ENCODE measurements at places on chromosomes 2 and 18.

- DNase-seq, result no peak
Measured at GRCh38 chr2:66813525-66813924, 378.6 kb downstream of the MEIS1 start.

- DNase-seq, result no peak
Measured at GRCh38 chr2:230520061-230520874, 104.3 kb downstream of the SP100 start.

GRCh38 chr2:105248316-105249070, 7.0 kb downstream of the GPR45 start:
- DNase-seq, result no peak

- DNase-seq, result no peak
Measured at GRCh38 chr2:96413323-96413722, 77.8 kb downstream of the NCAPH start.

GRCh38 chr18:79787865-79788733, 9.6 kb upstream of the KCNG2 start:
- DNase-seq, result no peak

- DNase-seq, result no peak
Measured at GRCh38 chr18:77765468-77765867, 515.8 kb downstream of the GALR1 start.

DNA sequence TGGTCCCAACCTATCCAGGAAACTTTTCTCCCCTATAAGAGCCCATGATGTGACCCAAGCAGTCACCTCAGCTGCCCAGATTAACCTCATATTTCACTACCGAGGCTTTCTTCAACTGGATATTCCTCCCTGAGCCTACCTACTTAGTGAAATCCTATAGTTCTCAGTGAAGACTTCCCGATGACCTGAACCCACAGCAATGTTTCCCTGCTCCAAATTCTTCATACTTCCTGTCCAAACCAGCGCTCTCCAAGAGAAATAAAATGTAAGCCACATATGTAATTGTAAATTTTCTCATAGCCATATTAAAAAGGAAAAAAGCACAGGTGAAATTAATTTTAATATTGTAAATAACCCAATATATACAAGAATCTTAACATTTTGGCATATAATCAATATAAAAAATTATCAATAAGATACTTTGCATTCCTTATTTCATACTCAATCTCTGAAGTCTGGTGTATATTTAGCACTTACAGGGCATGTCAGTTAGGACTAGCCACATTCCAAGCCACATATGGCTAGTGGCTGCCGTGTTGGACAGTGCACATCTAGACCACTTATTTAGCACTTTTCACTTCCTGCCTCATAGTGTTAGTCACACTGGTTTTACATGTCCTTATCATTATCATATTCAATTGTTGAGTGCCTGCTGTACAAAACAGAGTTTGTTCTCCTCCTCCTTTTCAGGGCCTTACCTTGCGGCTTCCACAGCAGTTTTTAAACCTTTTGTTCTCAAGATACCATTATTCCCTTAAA, 1.9 kb upstream of the STAT4 start:
- DNase-seq, result no peak

DNA sequence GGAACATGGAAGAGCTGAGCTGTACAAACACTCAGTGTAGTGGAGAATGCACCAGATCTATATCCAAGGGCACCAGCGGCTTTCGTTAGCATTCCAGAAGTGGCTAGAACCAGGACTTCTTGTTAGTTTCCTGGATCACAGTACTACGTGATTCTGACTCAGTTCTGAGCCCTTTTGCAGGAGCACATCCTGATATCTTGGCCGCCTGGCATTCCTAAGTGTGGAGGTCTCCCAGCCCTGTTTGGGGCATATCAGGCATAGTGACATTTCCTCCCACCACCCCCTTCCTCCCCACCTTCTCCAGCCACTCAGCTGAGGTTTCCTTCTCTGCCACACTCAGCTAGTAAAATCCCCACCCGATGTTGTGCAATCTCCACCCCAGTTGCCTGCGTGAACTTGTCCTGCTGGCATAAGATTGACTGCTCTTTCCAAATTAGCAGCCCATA, 63.4 kb downstream of the BMP10 start:
- DNase-seq, result no peak

- DNase-seq, result no peak
Measured at GRCh38 chr2:141021109-141021508, 1109.7 kb downstream of the LRP1B start.

- DNase-seq, result no peak
Measured at GRCh38 chr2:181085734-181086133, 105.3 kb downstream of the UBE2E3 start.

- no peak for DNase-seq
Measured at GRCh38 chr18:77376043-77376732, 126.5 kb downstream of the GALR1 start.

- no peak for DNase-seq
Measured at GRCh38 chr2:15069149-15069548, 436.6 kb downstream of the LRATD1 start.

- DNase-seq, result no peak
Measured at GRCh38 chr2:78218066-78218465, 695.9 kb upstream of the LRRTM4 start.

DNA sequence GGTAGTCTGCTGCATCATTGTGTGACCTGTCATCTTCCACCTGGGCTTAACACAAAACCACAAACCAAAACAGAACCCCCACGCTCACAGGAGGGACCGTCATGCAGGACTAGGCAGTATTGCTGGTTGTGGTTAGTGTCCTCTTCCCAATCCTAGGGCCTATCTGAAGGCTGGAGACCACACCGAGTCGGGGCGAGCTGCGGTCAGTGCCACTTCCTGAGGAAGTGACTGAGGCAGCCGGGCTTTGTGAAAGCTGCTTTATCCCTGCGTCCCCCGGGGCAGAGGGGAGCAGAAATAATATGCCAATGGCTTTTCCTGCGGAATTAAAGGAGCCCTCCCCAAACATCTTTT, 22.9 kb downstream of the ZNF532 start:
- DNase-seq, result no peak

- no peak for DNase-seq
Measured at GRCh38 chr2:25620077-25620476, 53.3 kb downstream of the DTNB start.

GRCh38 chr2:219285894-219286425, 6.8 kb downstream of the DNAJB2 start:
- no peak for DNase-seq

DNA sequence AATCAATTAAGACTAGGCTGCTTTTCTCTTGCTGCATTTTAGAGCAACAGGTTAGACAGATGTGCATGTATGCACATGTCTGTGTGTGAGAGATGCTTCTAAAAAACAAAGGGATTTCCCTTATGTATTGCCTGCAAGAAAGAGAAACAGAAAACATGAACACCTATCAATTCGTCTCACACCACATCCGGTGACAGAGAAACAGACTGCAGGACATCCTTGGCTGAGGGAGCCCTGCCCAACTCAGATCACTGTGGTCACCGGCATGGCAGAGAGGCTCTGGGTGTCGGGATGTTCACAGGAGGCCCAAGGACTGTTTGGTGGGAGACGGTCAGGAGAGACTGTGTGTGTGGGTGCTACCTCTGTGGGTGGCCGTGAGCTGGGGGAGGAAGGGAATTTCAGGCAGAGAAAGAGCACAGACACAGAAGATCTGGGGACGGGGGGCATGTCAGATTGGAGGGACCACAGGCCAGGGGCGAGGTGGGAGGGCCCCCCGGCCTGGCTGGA, 24.9 kb downstream of the FHL2 start:
- no peak for DNase-seq

DNA sequence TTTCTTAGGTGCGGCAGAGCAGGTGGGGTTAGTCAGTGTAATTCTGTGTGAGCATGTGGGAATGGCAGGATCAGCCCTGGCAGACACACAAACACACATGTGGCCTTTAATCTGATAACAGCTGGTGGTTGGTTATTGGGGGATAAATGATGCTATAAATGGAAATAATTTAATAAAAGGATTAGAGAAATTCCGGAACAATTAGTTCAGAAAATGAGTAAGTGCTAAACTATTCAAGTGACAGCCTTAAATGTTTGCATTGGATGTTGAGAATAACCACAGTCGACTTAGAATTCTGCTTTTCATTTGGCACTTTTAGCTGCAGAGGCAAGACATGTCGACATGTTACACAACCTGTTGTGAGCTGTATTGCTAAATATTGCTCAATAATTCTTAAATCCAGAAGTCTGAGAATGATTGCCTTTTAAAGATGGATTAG, 7.2 kb downstream of the SMYD1 start:
- no peak for DNase-seq

- no peak for DNase-seq
Measured at GRCh38 chr2:149735237-149735958, 147.8 kb upstream of the MMADHC start.

DNA sequence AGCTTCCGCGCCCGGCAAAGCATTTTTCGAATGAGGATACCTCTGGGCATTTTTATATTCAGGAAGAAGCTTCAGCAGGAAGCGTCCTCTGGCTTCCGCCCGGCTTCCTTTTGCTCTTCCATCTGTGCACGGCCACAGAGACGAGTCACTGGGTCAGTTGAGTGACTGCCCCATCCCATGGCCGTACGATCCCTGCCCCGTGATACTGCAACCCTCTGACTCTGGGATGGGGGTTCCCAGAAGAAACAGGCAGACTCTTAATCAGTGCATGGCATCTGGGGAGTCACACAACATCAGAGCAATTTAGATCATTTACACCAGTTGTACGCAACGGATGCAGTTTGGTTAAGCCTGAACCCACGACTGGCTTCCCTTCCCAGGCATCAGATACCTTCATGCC, 40.9 kb downstream of the SLC4A3 start:
- DNase-seq, result no peak

GRCh38 chr2:126885751-126886210, 12.9 kb upstream of the TEX51 start:
- no peak for DNase-seq

DNA sequence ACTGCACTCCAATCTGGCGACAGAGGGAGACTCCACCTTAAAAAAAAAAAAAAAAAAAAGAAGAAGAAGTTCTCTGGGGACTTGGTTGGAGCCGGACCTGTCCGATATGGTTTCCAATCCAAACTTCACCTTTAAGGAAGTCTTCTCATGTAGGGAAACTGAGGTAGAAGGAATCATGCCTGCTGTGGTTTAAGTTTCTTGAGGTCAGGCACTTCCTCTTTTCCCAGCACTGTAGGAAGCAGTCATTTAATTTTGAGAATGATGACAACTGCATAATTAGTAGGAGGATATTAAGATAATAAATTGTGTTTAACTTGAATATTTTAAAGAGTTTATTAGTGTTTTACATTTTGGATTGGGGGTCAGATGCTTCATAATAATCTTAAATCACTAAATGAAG, 62.9 kb downstream of the KCNE4 start:
- DNase-seq, result no peak

DNA sequence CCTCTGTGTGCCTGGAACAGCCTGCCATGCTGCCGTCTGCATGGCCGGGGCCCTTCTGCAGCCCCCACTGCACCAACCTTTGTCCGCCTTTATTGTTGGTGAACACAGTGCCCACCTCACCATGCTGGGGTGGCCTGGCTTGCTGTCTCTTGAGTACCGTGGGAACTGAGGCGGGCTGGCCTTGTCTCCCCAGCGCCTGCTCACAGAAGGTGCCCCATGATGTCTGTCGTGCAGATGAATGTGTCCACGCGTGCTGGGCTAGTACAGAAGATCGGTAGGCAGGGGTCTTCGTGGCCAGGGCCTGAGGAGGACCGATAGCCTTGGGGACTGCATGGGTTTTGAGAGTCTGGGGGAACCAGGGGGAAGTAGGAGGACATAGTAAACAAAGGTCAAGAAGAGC, 242.4 kb downstream of the LDLRAD4 start:
- no peak for DNase-seq

DNA sequence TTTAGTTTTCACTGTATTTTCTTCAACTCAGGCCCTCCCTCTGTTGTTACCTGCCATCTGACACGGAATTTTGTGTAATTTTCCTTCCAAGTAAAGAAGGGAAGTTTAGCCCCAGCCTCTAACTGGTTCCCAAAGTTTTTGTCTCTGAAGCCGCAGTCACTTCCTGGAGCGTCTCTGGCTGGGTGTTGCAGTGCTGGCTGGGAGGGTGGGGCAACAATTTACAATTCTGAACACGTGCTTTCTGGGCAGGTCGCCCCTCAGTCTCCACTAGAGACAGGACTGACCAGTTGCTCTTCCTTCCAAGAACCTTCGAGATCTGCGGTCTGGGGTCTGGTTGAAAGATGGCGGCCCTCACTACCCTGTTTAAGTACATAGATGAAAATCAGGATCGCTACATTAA, 3.5 kb downstream of the CNDP2 start:
- DNase-seq, result no peak

- DNase-seq, result no peak
Measured at GRCh38 chr18:6683112-6683876, 46.2 kb upstream of the ARHGAP28 start.

DNA sequence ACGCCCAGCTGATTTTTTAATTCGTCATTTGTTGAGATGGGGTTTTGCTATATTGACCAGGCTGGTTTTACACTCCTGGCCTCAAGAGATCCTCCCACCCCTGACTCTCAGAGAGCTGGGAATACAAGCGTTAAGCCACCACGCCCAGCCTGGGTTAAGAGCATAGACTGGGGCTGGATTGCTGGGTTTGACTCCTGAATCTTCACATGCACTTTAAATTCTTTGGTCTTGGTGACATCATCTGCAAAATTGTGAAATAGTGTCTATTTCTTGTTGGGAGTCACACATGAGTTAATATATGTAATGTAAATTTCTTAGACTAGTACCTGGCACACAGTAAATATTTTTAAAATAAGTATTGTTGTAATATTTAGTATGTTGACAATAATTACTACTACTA, 257.4 kb downstream of the DOK6 start:
- DNase-seq, result no peak

- DNase-seq, result no peak
Measured at GRCh38 chr18:6960656-6961055, 156.9 kb downstream of the LAMA1 start.

DNA sequence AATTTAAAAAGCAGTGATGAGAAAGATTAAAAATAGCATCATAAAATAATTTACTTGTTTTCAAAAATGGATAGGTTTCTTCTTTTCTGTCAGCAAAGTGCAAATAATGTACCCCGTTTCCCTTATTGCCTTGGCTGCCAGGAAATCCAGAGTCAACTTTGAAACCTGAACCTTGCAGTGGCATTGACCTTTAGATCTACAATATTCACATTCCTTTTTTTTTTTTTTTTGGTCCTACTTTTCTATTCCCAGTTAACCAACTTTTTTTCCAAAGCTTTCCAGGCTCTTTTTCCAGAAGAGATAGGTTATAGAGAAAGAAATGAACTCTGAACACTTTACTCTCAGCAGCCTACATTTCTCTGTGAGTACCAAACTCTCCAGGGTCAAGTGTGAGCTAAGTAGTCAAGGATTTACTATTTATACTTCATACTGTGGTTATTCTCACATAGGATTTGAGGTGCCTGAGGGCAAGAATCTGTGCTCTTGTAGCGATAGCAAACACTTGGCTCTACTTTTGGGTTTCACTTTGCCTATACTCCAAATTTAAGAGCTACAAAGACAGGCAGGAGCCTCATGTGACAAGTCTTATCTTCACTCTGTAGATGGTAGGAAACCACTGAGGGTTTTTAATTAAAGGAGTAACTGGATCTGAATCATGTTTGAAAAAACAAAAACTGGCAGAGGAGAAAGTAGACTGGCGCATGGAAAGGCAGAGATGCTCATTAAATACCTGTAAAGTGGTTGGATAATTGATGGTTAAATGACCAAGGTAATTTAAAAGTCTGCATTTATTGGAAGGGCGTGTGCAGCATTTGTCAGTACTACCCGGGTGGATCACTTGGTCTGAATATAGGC, 63.2 kb upstream of the TMEM17 start:
- no peak for DNase-seq
